Left forelimb (tissue), 1 donor: ENCODE measurements at places on chromosomes 4 and X.

GRCh38 chr4:6641164-6641970 is 882 bp downstream of the MRFAP1 start:
- DNase-seq: no peak

GRCh38 chr4:3816983-3817960 is 51.1 kb downstream of the ADRA2C start:
- DNase-seq: no peak

- no peak for DNase-seq
Observed at GRCh38 chr4:163587867-163588266, 93.4 kb downstream of the TMA16 start.

- DNase-seq: no peak
Observed at GRCh38 chr4:54731976-54732375, 74.2 kb downstream of the KIT start.

DNA sequence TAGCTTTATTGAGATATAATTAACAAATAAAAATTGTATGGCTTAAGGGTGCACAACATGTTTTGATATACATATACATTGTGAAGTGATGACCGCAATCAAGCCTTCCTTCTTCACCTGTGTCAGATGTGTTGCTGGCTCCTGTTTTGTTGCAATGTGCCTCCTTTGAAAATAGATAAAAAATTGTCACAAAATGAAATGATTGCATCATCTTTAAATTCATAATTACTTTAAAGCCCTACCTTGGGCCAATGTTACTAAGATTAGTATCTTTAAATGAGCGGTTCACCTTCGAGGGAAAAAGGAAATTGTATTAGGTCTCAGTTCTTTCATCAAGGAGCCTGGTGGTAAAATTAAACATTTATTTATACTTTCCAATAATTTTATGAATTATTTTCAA is 77.3 kb downstream of the GPRIN3 start:
- DNase-seq: no peak

DNA sequence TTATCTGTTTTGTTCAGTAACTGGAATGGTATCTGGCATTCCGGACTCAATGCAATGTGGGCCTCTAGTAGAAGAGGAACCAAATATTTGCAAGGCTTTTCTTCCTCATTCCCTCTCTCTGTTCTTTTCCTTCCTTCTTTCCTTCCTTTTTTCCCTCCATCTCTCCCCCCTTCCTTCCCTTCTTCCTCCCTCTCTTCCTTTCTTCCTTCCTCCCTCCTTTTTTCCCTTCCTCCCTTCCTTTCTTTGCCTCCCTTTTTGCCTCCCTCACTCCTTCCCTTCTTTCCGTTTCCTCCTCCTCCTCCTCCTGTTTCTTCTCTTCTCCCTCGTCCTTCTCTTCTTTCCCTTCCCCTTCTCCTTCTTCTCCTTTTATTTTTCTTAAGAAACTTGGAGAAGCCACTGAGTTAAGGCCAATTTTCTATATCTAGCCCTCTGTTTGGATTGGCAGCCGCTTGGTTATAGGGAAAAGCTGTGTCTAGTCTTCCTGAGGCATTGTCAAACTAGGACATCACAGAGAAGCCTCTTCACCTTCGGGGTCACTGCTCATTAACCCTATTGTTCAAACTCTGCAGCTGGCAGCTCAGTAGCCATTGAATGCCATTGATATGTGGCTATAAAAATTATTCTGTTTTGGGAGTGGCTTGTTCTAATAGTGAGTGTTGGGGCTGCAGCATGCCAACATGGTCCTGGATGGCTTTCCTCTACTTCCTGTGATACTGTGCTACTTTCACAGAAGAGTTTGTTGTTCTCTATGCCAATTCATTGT is 95.9 kb downstream of the CFAP299 start:
- DNase-seq: no peak

GRCh38 chr4:110683601-110684000 is 60.7 kb upstream of the PITX2 start:
- no peak for DNase-seq

GRCh38 chr4:2058264-2059045 is 672 bp upstream of the NAT8L start:
- DNase-seq: no peak

- no peak for DNase-seq
Observed at GRCh38 chrX:103999234-103999633, 14.3 kb downstream of the H2BW1 start.

DNA sequence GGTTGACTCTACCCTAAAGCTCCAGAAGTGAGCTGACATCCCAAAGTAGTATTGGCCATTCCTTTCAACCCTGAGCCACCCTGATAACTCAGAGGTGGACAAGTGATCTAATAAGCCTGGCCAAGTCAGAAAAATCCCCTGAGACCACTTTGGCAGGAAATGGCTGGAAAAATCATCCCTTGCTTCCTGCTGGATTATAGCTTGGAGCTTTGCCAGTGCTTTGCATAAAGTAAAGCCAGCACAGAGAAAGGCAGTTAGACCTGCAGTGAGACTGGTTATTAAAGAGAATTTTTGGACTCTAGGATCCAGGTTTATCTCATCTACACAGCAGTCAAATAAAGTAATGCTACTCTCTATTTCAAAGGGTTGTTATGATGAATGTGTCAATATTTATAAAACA is 6.4 kb downstream of the CXCL3 start:
- no peak for DNase-seq

DNA sequence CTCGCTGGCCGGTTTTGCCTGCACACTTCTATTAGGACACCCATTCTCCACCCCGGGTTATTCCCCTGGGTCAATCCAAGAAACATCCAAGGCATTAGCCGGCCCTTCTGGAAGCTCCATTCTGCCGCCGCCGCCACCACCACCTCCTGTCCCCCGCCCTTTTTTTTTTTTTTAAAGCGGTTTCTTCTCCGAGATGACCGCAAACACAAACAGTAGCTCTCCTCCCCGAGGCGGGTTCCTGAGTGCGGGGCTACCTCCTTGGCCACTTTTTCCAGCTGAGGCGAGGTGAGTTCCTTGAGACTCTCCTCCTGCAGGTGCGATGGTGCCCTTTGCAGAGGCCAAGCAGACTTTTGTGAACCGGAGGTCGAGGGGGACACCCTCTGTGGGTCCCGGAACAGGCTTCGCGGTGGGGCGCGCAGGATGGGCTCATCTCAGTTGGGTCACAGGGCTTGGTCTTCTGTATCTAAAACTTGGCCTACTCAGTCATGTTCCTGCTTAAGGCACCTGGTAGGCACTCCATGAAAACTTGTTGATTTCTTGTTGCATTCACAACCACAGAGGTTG is 930 bp downstream of the NWD2 start:
- no peak for DNase-seq

GRCh38 chrX:153336121-153336894 is 2.4 kb downstream of the ZNF275 start:
- no peak for DNase-seq

GRCh38 chrX:136115126-136115903 is 32.0 kb upstream of the FHL1 start:
- DNase-seq: no peak

GRCh38 chr4:153521478-153521877 is 55.3 kb downstream of the TMEM131L start:
- DNase-seq: no peak

DNA sequence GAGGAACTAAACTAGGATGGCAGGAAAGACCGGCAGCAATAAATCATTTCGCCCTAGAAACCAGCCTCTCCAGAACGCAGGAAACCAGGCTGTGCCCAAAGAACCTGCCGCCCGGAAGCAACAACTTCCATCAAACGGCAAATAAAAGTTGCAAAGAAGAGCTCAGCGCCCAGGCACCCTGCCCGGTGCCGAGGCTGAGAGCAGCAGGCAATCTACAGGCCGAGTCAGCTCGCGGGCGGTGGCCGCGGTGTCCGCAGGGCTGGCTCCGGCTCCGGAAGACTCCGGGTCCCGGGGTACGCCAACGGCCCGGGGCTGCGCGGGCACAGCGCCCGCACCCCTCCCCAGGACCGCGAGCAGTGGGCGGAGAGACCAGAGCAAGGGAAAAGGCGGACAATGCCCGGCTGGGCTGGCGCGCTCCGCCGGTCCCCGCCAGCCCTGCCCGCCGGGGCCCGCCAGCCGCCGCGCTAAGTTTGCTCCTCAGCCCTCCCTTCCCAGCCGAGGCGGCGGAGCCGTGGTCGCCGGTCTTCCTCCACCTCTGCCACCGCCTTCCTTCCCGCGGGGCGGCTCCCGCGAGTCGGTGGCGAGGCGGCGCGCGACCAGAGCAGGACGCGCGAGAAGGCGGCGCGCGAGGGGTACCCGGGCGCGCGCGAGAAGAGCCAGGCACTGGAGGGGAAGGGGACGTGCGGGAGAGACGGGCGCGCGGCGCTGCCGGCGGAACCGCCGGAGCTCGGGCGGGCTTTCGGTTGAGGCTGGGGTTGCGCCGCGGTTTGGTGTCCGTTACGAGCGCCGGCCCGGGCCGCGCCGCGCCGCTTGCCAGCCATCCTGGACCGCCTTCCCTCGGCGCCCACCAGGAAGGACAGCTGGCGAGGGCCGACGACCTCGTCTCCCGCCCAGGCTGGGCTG is 733 bp downstream of the FRYL start:
- DNase-seq: peak; percentile 84

GRCh38 chrX:153945956-153946943 is 1.8 kb upstream of the RENBP start:
- DNase-seq: no peak

DNA sequence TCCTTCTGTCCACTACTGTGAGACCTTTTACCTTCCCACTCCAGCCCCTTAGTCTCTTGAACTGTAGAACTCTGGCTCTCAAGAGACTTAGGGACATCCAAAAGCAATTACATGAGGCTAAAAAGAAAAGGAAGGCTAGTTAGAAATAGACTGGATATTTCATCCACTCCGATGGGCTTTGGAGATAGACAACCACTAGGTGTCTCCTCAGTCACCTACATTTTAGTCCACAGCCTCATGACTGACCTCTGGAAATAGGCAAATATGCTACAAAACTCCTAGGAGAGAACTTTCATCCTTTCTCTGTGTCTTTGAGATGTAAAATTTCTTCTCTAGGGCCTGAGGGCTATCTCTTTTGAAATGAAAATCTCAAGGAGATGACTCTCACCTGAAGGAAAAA is 45.1 kb upstream of the LAMP2 start:
- no peak for DNase-seq

- DNase-seq: no peak
Observed at GRCh38 chrX:79371101-79371500, 4.0 kb upstream of the ITM2A start.

GRCh38 chr4:23888421-23889319 is 1.2 kb downstream of the PPARGC1A start:
- DNase-seq: peak; percentile 72

- peak; percentile 74 for DNase-seq
Observed at GRCh38 chrX:63560601-63561218, 209.6 kb upstream of the SPIN4 start.

GRCh38 chrX:48920718-48921104 is 1.9 kb upstream of the PIM2 start:
- DNase-seq: no peak

GRCh38 chr4:71549516-71550160 is 210.8 kb downstream of the SLC4A4 start:
- no peak for DNase-seq

GRCh38 chrX:153647461-153648357 is 706 bp downstream of the DUSP9 start:
- peak; percentile 8 for DNase-seq

- DNase-seq: no peak
Observed at GRCh38 chr4:15436513-15436912, 8.7 kb downstream of the C1QTNF7 start.

DNA sequence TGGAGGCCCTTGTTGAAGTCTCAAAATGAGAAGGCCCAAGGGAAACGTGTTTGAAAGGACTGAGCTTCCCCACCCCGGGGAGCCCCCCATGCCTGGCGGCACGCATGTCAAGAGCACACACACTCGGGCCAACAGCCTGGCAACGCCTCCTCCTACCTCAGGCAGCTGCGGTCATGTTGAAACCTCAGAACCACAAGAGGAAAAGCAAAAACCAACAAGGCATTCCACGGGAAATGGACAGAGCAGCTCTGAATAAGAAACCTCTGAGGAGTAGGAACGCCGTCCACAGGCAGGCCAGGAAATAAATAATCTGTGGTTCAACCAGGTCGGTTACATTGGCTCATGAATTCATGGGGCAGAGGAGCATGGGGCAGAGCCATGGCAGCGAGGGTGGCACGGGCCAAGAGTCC is 95.7 kb upstream of the AFAP1 start:
- no peak for DNase-seq

GRCh38 chr4:91830681-91831395 is 472.9 kb upstream of the GRID2 start:
- no peak for DNase-seq

GRCh38 chr4:7964459-7964858 is 24.8 kb upstream of the AFAP1 start:
- DNase-seq: no peak

DNA sequence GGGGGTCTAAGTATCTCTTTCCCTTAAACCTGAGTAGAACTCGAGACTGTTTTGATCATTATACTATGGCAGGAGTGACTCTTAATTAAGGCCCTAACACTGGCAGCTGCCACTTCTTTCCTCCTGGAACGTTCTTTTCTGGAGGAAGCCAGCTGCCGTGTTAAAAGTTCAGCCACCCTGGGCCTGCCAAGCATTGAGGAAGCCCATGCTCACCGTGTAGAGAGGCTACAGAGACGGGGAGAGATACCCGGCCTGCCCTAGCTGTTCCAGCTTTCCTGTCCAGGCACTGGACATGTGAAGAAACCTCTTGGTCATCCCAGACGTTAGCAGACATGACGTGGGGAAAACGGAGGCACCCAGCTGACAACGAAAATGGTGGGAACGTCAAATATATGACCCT is 274.1 kb downstream of the ARHGAP10 start:
- no peak for DNase-seq

- no peak for DNase-seq
Observed at GRCh38 chrX:109403922-109404321, 78.0 kb downstream of the GUCY2F start.

GRCh38 chr4:76212851-76213414 is 691 bp downstream of the SCARB2 start:
- no peak for DNase-seq

GRCh38 chr4:2763511-2763967 is 7.4 kb upstream of the TNIP2 start:
- no peak for DNase-seq

DNA sequence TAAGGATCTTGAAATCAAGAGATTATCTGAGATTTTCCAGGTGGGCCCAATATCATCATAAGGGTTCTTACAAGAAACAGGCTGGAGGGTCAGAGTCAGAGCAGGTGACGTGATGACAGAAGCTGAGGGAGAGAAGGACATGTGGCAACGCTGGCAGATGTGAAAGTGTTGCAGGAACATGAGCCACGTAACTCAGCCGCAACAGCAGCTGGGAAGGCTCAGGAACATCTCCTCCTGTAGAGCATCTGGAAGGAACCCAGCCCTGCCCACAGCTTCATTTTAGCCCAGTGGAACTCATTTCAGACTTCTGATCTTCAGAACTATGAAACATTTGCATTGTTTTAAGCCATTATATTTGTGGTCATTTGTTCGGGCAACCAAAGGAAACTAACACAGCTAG is 156.3 kb upstream of the VEGFC start:
- no peak for DNase-seq

DNA sequence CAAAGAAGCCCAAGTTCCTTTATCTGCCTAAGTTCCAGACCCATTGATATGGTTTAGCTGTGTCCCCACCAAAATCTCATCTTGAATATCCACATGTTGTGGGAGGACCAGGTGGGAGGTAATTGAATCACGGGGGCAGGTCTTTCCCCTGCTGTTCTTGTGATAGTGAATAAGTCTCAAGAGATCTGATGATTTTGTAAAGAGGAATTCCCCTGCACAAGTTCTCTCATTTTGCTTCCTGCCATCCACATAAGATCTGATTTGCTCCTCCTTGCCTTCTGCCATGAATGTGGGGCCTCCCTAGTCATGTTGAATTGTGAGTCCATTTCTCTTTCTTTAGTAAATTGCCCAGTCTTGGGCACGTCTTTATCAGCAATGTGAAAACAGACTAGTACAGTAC is 860.2 kb downstream of the FSTL5 start:
- DNase-seq: no peak

- no peak for DNase-seq
Observed at GRCh38 chrX:24619647-24620046, 27.5 kb downstream of the PCYT1B start.
